ENCODE measurements at places on chromosomes 3 and 15. TPM values are rescaled to one million over a fixed set of nuclear protein-coding genes. Genes with fewer than 3 reads are reported as not detected.

The ZIC4 gene
- 3.4 TPM for polyA plus RNA-seq

The GPR156 gene
- 0.44 TPM for polyA plus RNA-seq

The CPEB1 gene
- polyA plus RNA-seq, result 4.1 TPM

The IQCF5 gene
- not detected for polyA plus RNA-seq

The SCG3 gene
- not detected for polyA plus RNA-seq

The TRIM71 gene
- polyA plus RNA-seq, result not detected

The SERPINI2 gene
- polyA plus RNA-seq, result not detected

The ACP3 gene
- polyA plus RNA-seq, result 0.37 TPM

The MKRN2OS gene
- polyA plus RNA-seq, result not detected

The TSPAN3 gene
- polyA plus RNA-seq, result 344 TPM

The ERICH6 gene
- not detected for polyA plus RNA-seq
